T-cell (primary cell): ENCODE measurements at places on chromosomes 1 and 21.

- H3K4me3 ChIP-seq: no peak overlapping the region
- H3K27ac ChIP-seq: no peak overlapping the region
- no peak for DNase-seq
Observed at GRCh38 chr1:108046026-108046425, 81.0 kb upstream of the VAV3 start.

DNA sequence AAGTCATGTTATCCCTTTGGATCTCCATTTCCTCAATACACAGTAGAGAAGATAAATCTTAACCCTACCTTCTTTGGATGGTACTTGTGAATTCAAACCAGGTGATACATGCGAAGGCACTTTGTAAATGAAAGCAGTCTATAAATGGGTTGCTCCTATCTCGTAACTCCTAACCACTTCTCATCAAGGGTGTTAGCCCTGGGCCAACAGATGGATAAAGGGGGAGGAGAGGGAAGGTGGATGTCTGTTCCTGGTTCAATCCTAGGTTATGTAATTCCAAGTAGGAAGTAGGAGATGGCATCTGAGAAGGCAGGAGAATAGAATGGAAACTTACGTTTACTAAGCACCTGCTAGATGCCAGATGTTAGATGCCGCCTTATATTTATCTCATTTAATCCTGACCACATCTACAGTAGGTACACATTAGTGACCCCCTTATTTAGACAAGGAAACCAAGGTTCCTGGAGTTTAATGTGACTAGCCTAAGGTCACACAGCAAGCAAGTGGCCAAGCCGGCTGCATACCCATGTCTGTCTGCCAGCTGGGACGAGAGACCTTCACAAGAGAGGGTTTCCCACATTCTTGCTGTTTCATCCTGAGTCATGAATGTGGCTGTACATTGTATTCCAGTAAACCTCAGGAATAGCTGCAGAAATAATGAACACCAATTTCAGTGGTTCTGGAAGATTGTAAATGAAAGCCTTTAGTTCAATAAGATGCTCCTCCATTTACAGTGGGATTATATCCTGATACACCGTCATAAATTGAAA, 47.7 kb downstream of the ELAVL4 start:
- no peaks in the 10 kb centered on the region for H3K4me1 ChIP-seq
- no peaks in the 10 kb centered on the region for H3K36me3 ChIP-seq
- DNase-seq: no peak
- H3K27ac ChIP-seq: no peak overlapping the region
- H3K4me3 ChIP-seq: no peak overlapping the region

DNA sequence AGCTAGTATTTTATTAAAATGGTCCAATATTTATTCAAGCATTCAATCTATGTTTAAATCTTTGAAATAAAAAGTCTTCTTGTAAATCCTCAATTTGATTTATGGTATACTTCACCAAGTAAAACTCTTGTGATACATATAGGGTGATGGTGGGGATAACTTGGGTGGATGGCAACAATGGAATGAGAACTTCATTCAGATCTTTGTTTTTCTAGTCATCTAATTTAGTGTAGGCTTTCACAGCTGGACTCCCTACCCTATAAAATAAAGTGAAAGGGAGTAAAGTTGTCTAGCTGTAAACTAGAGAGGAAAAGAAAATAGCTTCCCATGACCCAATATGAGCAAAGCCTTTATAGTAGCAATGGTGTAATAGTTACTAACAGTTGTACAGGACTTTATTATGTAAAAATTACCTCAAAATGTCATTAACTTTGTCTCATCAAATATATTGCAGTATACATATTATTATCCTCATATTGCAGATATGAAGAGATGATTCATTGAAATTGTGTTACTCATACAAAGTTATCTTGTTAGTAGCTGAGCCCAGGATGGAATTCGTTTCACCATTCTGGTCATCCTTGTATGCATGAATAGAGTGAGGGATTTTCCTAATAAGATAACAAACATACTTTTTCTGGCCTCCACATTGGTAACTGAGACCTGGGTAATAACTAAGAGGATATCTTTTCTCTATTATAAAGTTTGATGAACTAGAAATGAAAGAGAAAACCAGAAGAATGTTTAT, 1377.7 kb upstream of the ADGRL4 start:
- no peak overlapping the region for H3K4me3 ChIP-seq
- DNase-seq: no peak
- H3K27me3 ChIP-seq: no peaks in the 10 kb centered on the region
- H3K36me3 ChIP-seq: no peaks in the 10 kb centered on the region

DNA sequence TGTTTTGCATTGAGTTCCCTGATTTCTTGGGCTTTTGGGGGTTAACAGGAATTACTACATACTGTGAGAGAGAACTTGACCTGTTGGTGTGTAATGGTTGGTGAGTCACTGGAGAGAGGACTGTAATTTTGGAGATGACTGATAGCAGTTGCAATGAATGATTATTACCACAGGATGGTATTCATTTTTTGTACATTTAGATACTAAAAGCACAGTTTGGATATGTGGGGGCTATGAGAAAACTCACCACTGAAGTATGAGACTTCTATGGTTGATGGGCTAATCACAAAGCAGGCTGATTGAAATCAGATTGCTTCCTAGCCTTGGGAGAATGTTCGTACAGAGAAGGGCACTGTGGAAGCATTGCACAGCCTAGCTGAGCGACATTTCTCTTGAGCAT, 1571.3 kb upstream of the PRMT6 start:
- H3K27me3 ChIP-seq: no peaks in the 10 kb centered on the region
- no peaks in the 10 kb centered on the region for H3K4me1 ChIP-seq
- H3K36me3 ChIP-seq: no peaks in the 10 kb centered on the region
- H3K4me3 ChIP-seq: no peak overlapping the region

- H3K4me1 ChIP-seq: no peaks in the 10 kb centered on the region
- DNase-seq: no peak
- no peak overlapping the region for H3K27ac ChIP-seq
- no peak overlapping the region for H3K4me3 ChIP-seq
- H3K27me3 ChIP-seq: no peaks in the 10 kb centered on the region
Observed at GRCh38 chr1:96409689-96410088, 311.9 kb upstream of the PTBP2 start.

GRCh38 chr1:205805082-205805711, 7.8 kb downstream of the SLC41A1 start:
- H3K27ac ChIP-seq: no peak overlapping the region
- peaks cover 8% of the 10 kb centered on the region for H3K36me3 ChIP-seq
- DNase-seq: peak; percentile 17

GRCh38 chr1:41619511-41620364, 135.3 kb upstream of the EDN2 start:
- no peaks in the 10 kb centered on the region for H3K36me3 ChIP-seq
- H3K4me3 ChIP-seq: no peak overlapping the region
- no peaks in the 10 kb centered on the region for H3K27me3 ChIP-seq
- no peak overlapping the region for H3K27ac ChIP-seq

DNA sequence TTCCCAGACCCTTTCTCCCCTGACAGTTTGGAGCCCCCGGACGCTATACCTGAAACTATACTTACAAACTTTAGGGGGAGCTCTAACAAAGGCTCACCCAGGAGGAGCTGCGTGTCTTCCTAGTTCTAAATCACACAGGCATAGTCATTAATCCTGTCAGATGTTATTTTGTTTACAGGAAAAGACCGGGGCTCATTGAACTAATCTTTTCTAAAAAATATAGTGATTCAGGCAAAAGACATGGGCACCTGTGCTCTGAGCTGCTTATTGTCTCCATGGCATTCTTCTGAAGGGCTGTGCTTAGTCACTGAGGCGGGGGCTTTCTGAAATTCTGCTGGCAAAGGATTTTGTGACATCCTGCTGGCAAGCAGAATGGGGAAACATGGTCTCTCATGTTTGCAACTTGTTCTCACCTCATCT, 1577.0 kb downstream of the NCAM2 start:
- no peak for DNase-seq
- no peaks in the 10 kb centered on the region for H3K27me3 ChIP-seq
- no peak overlapping the region for H3K27ac ChIP-seq
- no peaks in the 10 kb centered on the region for H3K36me3 ChIP-seq
- no peak overlapping the region for H3K4me3 ChIP-seq

DNA sequence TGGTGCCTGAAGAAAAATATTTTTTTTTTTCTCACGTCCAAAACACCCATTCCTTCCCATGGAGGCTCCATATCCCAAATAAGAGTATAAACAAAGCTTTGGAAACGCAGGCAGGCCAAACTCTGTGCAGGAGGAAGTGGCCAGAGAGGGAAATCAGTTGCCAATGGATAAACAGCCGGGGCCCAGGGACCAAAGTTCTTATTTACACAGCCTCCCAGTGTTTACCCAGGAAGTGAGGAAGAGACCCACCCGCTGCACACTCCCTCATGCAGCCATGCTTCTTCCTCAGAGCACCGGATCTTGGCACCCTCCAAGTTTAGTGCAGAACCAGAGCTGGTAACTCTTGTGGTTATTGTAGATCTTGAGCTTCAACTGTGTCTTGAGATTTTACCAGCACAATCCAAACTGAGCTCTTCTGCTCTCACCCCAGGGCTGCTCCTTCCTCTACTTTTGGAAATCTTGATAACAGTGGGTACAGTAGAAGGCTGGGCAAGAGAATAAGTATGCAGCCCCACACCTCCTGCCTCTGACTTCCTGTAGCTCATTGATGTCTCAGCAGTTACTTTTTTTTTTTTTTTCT, 14.2 kb downstream of the MARCKSL1 start:
- peaks cover 29% of the 10 kb centered on the region for H3K4me1 ChIP-seq
- peaks cover 36% of the 10 kb centered on the region for H3K36me3 ChIP-seq
- no peaks in the 10 kb centered on the region for H3K27me3 ChIP-seq
- H3K4me3 ChIP-seq: peak overlapping the region; percentile 10
- DNase-seq: peak; percentile 34
- H3K27ac ChIP-seq: peak overlapping the region; percentile 61

GRCh38 chr1:159854116-159854692, 8.3 kb downstream of the VSIG8 start:
- H3K36me3 ChIP-seq: no peaks in the 10 kb centered on the region
- peak overlapping the region; percentile 79 for H3K27ac ChIP-seq
- peak overlapping the region; percentile 64 for H3K4me3 ChIP-seq
- H3K27me3 ChIP-seq: no peaks in the 10 kb centered on the region

- no peak for DNase-seq
- H3K4me3 ChIP-seq: no peak overlapping the region
- no peaks in the 10 kb centered on the region for H3K27me3 ChIP-seq
- no peaks in the 10 kb centered on the region for H3K4me1 ChIP-seq
Observed at GRCh38 chr1:218964471-218965185, 209.1 kb upstream of the LYPLAL1 start.

DNA sequence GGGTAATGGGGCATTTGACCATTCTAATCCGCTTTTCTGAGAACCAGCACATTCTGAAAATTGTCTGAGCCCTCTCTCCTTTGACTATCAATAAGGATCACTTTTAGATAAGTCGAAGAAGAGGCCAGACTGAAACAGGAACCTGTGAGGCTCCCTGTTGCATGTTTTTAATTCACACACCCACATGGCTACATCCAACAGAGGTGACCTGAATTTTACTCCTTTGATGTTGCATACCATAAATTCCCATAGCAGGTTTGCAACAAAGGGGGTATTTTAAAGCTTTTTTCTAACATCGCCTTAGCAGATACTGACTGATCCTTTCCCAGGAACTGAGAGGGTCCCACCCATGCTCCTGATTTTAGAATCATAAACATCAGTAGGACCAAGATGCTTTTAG, 450.8 kb downstream of the USP25 start:
- no peak overlapping the region for H3K27ac ChIP-seq
- no peaks in the 10 kb centered on the region for H3K36me3 ChIP-seq
- H3K4me1 ChIP-seq: peaks cover 2% of the 10 kb centered on the region
- no peak for DNase-seq
- no peak overlapping the region for H3K4me3 ChIP-seq
- no peaks in the 10 kb centered on the region for H3K27me3 ChIP-seq

GRCh38 chr1:231814021-231814420, 187.4 kb downstream of the DISC1 start:
- H3K27ac ChIP-seq: no peak overlapping the region
- H3K4me1 ChIP-seq: no peaks in the 10 kb centered on the region
- no peak for DNase-seq

DNA sequence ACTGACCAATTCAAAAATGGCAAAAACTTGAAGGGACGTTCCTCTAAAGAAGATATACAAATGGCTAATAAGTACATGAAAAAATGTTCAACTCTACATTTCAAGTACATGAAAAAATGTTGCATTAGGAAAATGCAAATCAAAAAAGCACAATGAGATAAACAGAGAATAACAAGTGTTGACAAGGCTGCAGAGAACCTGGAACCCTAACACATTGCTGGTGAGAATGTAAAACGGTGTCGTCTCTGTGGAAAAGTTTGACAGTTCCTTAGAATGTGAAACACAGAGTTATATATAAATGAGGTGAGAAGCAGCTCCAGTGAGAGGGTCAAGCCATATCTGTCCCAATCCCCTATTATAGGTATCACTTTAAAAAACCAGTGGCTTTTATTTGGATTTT, 44.6 kb upstream of the RBM34 start:
- no peak overlapping the region for H3K4me3 ChIP-seq
- DNase-seq: no peak
- H3K27ac ChIP-seq: no peak overlapping the region
- H3K27me3 ChIP-seq: no peaks in the 10 kb centered on the region

- DNase-seq: no peak
- H3K27ac ChIP-seq: no peak overlapping the region
- H3K4me1 ChIP-seq: peaks cover 15% of the 10 kb centered on the region
- H3K36me3 ChIP-seq: peaks cover 41% of the 10 kb centered on the region
Observed at GRCh38 chr1:2408456-2408855, 3.9 kb downstream of the PEX10 start.

- DNase-seq: no peak
- no peaks in the 10 kb centered on the region for H3K36me3 ChIP-seq
- peaks cover 17% of the 10 kb centered on the region for H3K4me1 ChIP-seq
- H3K27me3 ChIP-seq: peaks cover 35% of the 10 kb centered on the region
- no peak overlapping the region for H3K27ac ChIP-seq
Observed at GRCh38 chr1:160400646-160401486, 502 bp downstream of the VANGL2 start.

GRCh38 chr1:247429496-247429895, 13.5 kb downstream of the NLRP3 start:
- DNase-seq: no peak
- no peaks in the 10 kb centered on the region for H3K27me3 ChIP-seq
- H3K36me3 ChIP-seq: peaks cover 16% of the 10 kb centered on the region
- H3K27ac ChIP-seq: no peak overlapping the region
- H3K4me1 ChIP-seq: peaks cover 3% of the 10 kb centered on the region
- no peak overlapping the region for H3K4me3 ChIP-seq

GRCh38 chr21:25094695-25095094, 512.6 kb downstream of the MRPL39 start:
- no peak overlapping the region for H3K4me3 ChIP-seq
- DNase-seq: no peak
- no peaks in the 10 kb centered on the region for H3K4me1 ChIP-seq
- no peaks in the 10 kb centered on the region for H3K27me3 ChIP-seq
